ENCODE measurements at places on chromosomes 13 and 19.

- no peak for DNase-seq
These were observed 23.5 kb downstream of the COL5A3 start for GRCh38 chr19:9986787-9987281.

DNA sequence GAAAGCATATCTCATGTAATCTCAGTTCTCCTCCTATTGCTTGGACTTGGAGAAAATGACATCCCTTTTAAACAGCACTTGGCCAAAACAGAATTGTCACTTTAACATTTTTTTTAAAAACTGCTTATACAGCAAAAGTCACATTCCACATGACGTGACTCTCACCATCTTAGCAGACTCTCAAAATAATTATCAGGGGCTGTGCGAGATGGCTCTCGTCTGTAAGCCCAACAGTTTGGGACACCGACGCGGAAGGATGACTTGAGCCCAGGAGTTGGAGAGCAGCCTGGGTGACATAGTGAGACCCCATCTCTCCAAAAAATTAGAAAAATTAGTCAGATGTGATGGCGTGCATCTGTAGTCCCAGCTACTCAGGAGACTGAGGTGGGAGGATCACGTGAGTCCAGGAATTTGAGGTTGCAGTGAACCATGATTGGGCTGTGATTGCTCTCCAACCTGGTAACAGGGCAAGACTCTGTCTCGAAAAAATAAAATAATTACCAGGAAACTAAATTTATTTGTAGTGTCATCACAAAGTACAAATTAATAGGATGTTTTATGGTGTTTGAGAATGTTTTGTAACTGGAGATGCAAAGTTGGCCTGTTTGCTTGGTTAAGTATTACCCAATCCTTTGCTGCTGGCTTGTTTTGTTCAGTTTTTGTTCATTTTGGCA lies 8.8 kb downstream of the SAFB start:
- no peak for DNase-seq

DNA sequence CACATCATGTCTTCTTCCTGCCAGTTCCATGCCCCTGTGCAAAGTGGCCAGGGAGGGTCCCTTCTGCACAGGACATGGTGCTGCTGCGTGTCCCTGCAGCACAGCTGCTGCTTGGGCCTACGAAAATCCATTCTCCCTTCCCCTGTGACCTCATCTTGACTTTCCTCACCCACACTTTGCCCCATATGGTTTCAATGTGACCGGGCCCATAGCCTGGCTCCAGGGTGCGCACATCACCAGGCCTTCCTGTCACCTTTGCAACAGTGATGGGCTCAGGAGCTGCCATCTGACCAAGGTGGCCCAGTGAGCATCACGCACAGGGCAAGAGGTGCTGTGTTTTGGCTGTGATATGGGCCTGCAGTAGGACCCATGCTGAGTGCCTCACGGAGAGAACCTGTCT lies 10.8 kb downstream of the PPP1R12C start:
- DNase-seq = no peak

GRCh38 chr19:7852851-7853769 lies 21.1 kb downstream of the PRR36 start:
- peak; percentile 54 for DNase-seq

- no peak for DNase-seq
These were observed 188.2 kb upstream of the TSC22D1 start for GRCh38 chr13:44764302-44764692.

DNA sequence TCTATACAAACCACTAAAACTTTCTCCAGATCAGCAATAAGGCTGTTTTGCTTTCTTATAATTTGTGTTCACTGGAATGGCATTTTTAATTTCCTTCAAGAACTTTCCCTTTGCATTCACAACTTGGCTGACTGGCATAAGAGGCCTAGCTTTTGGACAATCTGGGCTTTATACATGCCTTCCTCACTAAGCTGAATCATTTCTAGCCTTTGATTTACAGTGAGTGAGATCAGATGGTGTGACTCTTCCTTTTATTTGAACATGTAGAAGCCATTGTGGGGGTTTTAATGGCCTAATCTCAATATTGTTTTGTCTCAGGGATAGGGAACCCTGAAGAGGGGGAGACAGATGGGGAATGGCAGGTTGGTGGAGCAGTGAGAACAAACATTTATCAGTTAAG lies 82.7 kb downstream of the FOXO1 start:
- no peak for DNase-seq

GRCh38 chr13:109818886-109819285 lies 32.5 kb upstream of the IRS2 start:
- DNase-seq = no peak

- DNase-seq = no peak
These were observed 73.8 kb upstream of the FAM216B start for GRCh38 chr13:42707586-42707985.

GRCh38 chr13:106568299-106569003 lies 514 bp upstream of the ARGLU1 start:
- DNase-seq = no peak

- no peak for DNase-seq
These were observed 9.7 kb downstream of the DPY19L3 start for GRCh38 chr19:32415246-32415645.

GRCh38 chr13:75766636-75767035 lies 130.5 kb downstream of the LMO7 start:
- DNase-seq = no peak

GRCh38 chr19:50893047-50893736 lies 18.0 kb downstream of the KLK4 start:
- no peak for DNase-seq

- no peak for DNase-seq
These were observed 73.3 kb downstream of the SLC7A1 start for GRCh38 chr13:29522044-29522685.

DNA sequence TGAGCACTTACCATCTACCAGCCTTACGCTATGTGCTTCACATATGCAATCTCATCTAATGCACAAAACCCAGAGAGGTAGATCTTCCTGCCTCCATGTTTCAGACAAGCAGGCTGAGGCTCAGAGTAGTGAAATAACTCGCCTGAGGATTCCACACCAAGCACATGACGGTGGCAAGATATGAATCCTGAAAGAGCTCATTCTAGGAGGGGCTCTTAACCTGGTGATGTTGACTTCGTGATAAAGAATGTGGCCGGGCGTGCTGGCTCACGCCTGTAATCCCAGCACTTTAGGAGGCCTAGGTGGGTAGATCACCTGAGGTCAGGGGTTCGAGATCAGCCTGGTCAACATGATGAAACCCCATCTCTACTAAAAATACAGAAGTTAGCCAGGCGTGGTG lies 5.0 kb downstream of the NOVA2 start:
- no peak for DNase-seq

- DNase-seq = no peak
These were observed 6.0 kb upstream of the CCDC97 start for GRCh38 chr19:41303954-41304353.

DNA sequence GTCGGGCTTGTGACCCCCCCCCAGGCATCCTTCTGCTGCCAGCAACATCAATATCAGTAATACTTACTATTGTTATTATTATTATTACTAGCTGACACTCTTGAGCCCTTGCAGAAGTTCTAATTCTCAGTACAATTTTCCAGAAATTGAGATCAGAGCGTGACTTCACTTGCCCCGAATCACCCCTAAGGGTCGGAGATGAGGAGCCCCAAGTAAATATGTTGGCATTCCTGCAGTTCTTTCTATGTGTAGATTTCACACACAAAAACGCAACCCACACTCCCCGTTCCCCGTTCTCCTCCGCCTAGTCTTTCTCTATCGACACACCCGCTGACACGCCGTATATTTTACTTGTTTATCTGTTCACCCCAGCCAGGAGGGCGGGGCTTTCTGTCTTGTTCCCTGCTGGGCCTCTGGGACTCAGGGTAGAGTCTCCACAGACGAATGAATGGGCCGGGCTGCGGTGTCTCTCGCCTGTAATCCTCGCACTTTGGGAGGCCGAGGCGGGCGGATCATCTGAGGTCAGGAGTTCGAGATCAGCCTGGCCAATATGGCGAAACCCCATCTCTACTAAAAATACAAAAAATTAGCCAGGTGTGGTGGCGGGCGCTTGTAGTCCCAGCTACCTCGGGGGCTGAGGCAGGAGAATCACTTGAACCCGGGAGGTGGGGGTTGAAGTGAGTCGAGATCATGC lies 14.7 kb downstream of the TLE5 start:
- DNase-seq = peak; percentile 38

DNA sequence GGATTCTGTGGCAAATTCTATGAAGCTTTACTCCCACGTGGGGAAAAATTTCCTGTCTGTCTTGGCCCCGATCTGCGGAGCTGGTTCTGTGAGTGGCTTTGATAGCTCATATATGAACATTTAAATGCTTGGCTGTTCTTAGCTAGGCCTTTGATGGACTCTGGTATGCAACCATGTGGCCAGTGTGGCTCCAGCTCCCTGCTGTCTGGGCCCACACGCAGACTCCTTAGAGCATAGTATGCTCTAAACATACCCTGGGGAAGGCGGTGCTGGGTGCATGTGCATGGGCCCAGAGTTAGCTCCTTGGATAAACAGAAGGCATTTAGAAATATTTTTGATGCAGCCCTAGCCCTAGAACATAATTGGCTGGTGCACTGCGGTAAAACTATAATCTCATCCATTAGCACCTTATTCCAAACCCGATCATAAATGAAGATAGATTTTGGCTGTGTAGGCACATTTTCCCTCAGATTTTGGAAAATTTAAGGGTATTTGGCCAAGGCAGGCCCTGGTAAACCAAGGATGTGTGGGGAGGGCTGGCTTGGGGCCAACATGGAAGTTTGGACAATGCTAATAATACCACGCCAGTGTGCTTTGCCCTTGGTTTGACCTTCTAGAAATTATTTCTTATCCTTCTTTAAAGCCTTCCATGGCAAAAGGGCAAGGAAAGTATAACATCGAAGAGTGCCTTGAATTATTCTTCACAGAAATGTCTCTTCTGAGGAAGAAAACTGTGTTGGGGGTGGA lies 153.5 kb downstream of the LMO7 start:
- no peak for DNase-seq

- no peak for DNase-seq
These were observed 173.2 kb downstream of the DCLK1 start for GRCh38 chr13:35957996-35958395.

- DNase-seq = no peak
These were observed 2.2 kb upstream of the TNFSF9 start for GRCh38 chr19:6528544-6529121.

- no peak for DNase-seq
These were observed 31.9 kb downstream of the CHST8 start for GRCh38 chr19:33653684-33654083.

DNA sequence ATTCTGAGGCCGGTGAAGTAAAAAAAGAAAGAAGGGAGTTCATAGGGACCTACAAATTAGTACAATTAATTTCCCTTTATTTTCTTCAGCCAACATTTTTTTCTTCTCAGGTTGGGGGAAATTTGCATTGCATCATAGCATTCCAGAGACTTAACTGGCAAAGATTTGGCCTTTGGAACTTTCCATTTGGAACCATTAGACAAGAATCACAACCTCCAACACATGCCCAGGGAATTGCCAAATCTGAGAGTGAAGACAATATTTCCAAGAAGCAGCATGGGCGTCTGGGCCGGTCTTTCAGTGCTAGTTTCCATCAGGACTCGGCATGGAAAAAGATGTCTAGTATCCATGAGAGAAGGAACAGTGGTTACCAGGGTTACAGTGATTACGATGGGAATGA lies 6.4 kb upstream of the ERCC5 start:
- no peak for DNase-seq

DNA sequence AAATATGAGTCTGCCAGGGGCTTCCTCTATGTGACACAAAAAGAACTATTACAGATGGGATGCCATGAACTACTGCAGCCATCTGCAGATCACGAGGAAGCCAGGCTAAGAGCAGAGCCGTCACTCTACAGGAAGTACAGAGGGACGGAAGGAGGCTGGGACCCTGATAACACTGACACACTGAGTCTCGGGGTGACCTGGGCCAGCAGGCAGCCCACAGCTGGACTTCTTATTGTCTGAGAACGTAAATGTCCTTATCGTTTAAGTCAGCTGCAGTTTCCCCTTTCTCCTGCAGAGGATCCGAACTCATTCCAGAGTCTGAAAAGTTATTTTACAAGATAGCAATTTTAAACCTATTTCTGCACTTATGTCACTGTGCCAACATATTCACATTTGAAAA lies 20.7 kb downstream of the PARP4 start:
- no peak for DNase-seq

GRCh38 chr13:112740502-112741131 lies 50.8 kb downstream of the ATP11A start:
- no peak for DNase-seq

- DNase-seq = no peak
These were observed 81.2 kb upstream of the STK24 start for GRCh38 chr13:98658131-98658530.

DNA sequence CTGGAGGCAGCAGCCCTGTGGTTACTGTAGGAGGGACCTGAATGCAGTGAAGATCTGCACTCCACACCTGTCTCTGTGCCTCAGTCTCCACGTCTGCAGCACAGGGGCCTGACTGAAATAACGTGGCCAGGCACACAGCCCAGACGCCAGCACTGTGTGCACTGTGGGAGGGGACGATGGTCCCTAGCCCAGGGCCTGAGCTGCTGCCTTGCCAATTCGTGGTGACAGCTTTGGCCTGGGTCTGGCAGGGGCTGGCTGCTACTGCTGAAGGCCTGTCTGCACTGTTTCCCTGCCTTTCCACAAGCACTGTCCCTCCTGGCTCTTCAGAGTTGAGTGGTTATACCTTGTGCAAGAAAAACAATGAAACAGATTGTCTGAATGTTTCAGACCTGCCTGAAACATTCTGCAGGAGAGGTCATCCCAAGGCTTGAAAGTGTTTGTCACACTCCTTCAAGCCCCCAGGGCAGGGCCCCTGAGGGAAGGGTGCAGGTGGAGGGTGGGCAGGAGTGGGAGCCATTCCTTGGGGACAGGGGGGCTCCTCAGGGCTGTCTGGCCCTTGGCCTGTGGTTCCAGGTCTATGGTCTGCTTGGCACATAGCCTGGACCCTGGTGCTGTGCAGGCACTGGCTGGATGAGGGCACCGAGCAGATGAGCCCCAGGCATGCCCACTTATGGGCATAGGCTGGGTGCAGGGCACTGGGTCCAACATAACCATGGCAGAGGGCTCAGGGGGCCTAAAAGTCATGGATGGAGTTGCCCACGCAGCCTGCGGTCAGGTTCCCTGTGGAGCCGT lies 38.7 kb upstream of the LDLR start:
- DNase-seq = no peak

DNA sequence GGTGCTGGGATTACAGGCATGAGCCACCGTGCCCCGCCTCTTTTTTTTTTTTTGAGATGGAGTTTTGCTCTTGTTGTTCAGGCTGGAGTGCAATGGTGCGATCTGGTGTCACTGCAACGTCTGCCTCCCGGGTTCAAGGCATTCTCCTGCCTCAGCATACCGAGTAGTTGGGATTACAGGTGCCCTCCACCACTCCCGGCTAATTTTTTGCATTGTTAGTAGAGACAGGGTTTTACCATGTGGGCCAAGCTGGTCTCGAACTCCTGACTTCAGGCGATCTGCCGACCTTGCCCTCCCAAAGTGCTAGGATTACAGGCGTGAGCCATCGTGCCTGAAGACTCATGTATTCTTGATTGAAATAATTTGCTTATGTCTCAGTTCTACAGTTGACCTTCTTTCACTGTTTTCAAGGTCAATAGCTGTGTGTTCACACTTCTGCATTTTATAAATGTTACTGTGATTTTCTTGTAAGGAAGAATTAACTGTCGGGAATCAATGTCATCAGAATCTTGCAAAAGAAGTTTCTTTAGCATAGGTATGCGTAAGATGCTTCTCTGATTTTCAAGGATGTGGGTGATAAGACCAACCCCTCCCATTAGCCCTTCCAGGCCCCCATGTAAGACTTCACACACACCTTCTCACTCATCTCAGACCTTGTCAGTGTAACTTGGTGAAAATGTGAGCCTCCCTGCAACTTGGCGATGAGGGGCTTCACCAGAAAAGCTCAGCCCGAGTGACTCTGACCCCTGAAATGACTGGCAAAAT lies 12.7 kb upstream of the ZNF701 start:
- DNase-seq = no peak

- DNase-seq = no peak
These were observed 16.5 kb downstream of the SHANK1 start for GRCh38 chr19:50702871-50703829.

Measured in stimulated activated CD4-positive, alpha-beta T cell treated with anti-CD3 and anti-CD28 coated beads, Interleukin-15, amount 100 ng/mL, for 1 hour (primary cell).